Astrocyte of the spinal cord (primary cell): ENCODE measurements at places on chromosomes 5 and 9.

- no peak for DNase-seq
Measured at GRCh38 chr9:15468145-15468544, 42.6 kb downstream of the PSIP1 start.

- DNase-seq = no peak
Measured at GRCh38 chr5:77990020-77990419, 213.9 kb upstream of the TBCA start.

DNA sequence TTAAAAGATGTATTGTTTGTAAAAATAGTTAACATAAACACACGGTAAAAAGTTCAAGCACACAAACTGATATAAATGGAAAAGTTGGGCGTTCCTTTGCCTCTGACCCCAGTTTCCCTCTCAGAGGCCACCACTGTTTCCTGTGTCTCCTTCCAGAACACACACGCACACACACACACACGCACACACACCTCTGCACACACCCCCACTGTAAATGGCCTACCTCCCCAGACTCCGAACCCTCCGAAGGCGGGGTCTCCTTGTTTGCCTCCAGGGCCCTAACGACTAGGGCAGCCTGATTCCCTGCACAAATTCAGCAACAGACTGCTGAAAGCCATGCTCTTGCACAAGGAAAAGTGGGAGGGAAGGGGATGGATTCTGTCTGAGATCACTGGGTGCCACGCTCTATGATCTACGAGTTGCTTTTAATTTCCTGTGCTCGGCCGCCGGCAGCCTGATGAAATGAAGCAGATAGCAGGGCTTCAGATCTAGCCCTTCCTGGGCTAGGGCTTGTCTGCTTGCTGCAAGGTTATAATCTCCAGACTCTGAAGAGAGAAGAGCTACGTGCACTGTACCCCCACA is 184.0 kb upstream of the IL12B start:
- no peak for DNase-seq

GRCh38 chr5:101846496-101846895 is 449.6 kb downstream of the SLCO4C1 start:
- DNase-seq = no peak

DNA sequence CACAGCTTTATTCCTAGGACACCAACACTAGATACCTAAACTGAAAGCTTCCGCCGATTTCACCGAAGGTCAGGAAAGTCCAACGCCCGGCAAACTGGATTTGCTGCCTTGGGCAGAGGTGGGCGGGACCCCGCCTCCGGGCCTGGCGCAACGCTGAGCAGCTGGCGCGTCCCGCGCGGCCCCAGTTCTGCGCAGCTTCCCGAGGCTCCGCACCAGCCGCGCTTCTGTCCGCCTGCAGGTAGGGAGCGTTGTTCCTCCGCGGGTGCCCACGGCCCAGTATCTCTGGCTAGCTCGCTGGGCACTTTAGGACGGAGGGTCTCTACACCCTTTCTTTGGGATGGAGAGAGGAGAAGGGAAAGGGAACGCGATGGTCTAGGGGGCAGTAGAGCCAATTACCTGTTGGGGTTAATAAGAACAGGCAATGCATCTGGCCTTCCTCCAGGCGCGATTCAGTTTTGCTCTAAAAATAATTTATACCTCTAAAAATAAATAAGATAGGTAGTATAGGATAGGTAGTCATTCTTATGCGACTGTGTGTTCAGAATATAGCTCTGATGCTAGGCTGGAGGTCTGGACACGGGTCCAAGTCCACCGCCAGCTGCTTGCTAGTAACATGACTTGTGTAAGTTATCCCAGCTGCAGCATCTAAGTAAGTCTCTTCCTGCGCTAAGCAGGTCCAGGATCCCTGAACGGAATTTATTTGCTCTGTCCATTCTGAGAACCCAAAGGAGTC is at the start of gene CD274:
Gene CD274, plus strand, starts transcription at position 184 of the 733 bp plus-strand sequence. CDS start 5,572 bp downstream, outside the sequence.
- DNase-seq = peak; percentile 90

GRCh38 chr9:129748249-129748648 is 4.6 kb downstream of the PTGES start:
- DNase-seq = peak; percentile 26

- DNase-seq = no peak
Measured at GRCh38 chr9:33393581-33393980, 8.8 kb downstream of the AQP7 start.

DNA sequence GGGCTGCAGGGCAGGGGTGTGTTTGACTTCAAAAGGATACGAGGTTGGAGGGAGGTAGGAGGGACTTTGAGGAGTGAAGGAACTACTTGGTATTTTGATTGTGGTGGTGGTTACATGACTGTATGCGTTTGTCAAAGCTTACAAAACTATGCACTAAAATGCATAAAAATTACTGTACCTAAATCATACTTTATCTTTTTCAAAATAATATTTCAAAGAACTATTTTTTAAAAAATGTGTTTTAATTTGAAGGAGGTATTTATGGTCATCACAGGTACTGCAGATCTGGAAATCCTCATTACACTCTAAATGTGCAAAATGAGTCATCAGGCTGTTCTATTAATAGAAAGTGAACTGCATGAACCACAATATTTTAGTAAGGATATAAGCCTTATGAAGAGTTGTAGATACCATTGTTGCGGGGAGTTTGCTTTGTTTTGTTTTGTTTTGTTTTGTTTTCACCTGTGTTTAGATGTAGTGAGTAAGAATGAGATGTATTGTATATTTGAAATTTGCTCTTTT is 116.9 kb downstream of the ARRDC3 start:
- DNase-seq = peak; percentile 76

GRCh38 chr9:91298311-91298710 is 63.4 kb downstream of the AUH start:
- DNase-seq = no peak

DNA sequence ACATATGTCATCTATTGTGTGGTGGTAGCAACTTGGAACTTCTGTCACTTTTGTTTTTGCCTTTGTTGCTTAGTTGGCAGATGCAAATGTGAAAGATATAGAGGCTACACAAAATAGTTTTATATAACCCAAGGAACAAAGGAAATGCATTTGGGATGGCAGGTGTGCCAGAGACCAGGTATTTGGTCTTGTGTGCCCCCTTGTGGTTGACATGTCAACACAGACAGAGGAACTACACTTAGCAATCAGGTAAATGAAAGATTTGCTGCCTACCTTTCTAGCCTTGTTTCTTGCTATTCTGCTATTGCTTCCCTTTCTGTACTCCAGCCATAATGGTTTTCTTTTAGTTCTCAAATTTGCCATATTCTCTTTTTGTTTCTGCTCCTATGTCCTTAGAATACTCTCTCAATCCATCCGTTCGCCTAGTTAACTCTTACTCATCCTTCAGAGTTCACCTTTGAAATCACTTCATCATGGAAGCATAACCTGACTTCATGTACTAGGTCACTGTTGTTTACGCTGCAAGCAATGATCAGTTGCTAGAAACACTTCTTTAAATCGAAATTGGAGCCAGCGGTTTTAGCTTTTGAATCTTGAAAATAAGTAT is 119.5 kb downstream of the TRPM3 start:
- peak; percentile 25 for DNase-seq

DNA sequence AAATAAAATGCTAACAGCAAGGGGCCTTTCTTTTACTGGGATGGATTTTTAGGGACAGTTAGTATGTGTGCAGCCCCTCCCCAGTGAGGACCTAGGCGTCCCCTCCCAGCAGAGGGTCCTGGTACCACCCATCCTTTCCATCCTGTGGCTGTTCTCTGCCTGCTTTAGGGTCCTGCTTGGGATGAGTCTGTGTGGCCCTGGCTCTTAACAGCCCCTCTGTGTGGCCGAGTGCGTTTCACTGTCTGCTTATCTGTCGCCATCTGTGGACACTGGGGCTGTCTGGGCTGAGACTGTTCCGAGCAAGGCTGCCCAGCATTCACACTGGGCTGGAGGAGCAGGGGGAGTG is 17.0 kb downstream of the WNK2 start:
- DNase-seq = no peak

DNA sequence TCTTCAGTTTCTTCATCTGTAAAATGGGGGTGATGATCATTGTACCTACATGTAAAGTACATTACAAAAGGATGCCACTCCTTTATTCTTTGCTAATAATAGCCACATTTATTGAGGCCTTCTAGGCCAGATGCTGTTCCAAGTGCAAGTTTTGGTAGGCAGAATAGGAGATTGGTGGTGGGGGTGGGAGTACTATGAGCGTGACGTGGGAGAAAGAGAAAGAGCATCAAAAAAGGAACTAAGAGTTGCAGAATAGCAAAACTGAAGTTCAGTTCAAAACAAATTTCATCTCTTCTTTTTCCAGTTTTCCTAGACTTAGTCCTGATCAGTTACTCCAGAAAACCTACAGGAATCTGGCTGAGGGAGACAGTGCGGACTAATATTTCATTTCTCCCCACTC is 174.1 kb downstream of the SNX18 start:
- DNase-seq = no peak

DNA sequence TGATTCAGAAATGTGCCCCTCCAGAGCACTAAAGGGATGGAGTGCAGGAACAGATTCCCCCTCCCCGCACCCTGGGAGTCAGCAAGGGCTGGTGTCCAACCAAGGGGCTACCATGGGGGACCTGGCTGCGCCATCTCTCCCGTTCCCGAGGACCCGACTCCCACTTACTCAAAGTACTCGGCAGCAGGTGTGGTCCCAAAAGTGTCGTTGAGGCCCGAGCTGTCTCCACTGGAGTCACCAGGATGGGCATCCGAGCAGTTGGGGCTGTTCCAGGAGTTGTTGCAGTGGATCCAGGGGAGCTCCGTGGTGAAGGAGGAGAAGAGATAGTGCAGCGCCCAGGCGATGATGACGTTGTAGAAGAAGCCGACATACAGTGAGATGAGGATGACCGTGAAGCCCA is 12.9 kb downstream of the SLC6A3 start:
- DNase-seq = no peak

- no peak for DNase-seq
Measured at GRCh38 chr5:1468247-1468612, 23.0 kb upstream of the SLC6A3 start.

DNA sequence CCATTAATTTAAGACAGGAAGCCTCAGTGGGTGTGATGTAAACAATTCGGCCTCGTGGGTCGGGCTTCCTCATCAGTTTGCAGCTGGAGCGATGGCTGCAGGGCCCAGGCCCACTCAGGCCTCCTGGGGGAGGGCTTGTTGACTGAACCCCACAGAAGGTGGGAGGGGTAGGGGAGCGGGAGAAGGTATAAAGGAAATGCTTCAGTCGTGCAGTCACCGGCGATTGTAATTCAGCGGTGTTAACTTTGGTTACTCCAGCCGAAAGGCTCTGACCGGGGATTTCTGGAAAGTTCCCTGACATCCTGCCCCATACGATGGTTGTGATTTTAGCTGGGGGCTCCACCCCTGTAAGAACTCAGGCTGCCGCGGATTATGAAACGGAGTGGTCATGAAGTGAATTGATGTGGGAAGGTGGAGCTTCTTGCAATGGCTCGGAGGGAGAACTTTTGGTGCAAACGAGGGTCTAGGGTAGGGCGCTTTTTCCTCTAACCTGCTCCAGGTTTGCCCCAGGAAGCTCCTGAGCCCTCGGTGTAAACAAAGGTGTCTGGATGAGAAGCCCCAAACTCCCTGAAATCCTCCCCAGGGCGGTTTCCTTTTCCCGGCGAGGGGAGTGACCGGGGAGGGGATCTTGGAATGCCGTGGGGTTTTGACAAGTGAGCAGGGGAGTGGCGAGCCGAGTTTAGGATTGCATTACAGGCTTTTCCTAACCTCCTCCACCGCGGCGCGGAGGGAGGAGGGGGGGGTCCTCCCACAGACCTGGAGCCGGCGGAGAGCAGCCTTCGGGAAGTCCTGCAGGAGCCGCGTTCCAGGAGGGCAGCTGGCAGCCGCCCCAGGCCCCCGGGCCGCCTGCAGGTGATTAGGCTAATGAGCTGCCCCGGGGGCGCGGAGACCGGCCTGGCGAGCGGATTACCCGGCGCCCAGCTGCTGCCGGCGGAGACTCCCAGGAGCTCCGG is 215.5 kb downstream of the PDZD2 start:
- DNase-seq = peak; percentile 86

DNA sequence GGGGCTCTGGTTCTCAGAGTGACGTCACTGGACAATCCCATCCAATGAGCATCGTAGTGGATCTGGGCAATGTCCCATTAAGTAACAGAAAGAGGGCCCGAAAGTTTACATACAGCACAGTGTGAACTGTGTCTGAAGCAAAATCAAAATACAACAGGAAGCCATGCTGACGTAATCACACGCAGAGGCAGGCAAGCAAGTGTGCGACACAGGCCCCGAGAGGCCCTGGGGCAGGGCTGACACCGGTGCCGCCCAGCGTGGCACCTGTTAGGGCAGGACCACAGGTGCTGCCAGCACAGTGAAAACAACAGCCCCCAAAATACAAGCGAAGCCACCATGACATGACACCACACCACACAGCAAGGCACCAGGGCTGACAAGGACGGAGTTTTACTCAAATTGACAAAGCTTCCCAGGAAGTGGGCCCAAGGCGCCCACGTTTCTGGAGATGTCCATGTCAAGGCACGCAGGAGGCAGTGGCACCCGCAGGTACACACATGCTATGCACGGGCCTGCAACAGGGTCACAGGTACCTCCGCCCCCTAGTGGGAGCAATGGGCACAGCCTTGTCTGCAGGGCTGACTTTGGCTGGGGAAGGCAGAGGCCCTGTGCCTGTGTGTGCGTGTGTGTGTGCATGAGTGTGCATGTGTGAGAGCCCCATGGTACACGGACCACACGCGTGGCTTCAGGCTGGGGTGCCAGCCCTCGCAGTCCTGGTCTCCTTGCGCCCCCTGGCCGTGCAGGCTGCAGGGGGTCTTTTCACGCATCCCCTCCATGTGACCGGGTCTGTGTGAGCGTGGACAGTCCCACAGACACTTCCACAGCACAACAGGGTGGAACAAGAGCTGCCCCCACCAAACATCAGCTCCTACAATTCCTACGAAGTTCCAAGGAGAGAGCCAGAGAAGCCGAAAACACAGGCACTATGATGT is 19.6 kb downstream of the QSOX2 start:
- DNase-seq = no peak

GRCh38 chr9:115880221-115880885 is 273.2 kb upstream of the PAPPA start:
- no peak for DNase-seq

DNA sequence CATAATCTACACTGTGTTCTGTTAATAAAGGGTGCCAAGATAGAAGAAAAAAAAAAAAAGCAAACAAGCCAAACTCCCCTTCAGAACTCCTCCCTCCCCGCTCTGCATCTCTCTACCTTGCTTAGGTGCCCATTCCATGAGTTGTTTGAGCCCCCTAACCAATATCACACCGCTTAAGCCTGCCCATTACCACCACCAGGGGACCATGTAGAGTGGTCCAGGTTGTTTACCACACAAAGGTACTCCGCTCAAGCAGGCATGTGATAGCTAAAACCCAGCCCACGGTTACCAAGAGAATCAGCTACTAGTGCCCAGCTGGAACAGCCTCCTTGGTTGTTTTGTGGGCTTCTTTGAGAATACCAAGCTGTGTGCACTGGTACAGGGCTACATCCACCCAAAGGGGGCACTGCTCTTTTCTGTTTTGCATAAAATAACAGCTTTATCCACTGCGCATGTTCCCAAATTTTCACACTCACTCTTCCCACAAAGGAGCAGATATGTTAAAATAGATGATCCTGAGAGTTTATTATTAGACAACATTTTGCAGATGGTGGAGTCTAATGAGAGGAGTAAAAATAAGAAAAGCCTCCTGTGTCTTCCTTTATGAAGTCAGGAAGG is 304.1 kb downstream of the DEPDC1B start:
- no peak for DNase-seq

- no peak for DNase-seq
Measured at GRCh38 chr5:79938468-79938867, 52.6 kb downstream of the MTX3 start.
